ENCODE measurements at places on chromosomes 12 and 14. TPM values are rescaled to one million over a fixed set of nuclear protein-coding genes. Genes with fewer than 3 reads are reported as not detected.

The LBHD2 gene
- not detected for total RNA-seq

The CEP128 gene
- 1.4 TPM for total RNA-seq

The ACSS3 gene
- total RNA-seq = 1.1 TPM

GRCh38 chr12:55063291-55063690, 43.5 kb downstream of the NEUROD4 start:
- DNase-seq = no peak

The CACNA2D4 gene
- 1.4 TPM for total RNA-seq

The CCDC197 gene
- not detected for total RNA-seq

DNA sequence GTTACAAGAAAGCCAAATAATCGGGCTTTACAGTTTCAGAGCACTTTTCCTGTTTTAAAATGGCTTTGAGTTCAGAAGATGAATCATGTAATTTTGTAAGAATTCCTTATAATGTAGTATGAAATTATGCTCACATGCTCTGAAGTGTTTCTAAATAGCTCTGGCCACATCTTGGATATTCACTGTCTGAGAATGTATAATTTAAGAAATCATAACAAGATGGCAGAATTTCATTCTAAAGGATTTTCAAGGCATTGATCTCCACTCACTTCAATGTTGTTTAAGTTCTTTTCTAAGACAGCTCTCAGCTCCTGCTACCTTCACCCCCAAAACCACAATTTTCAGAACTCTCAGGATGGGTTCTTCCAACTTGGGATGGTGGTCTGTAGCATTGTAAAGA, 180.1 kb downstream of the DACT1 start:
- DNase-seq = no peak

The RNF212B gene
- total RNA-seq = not detected

The TESPA1 gene
- total RNA-seq = not detected

The RGS6 gene
- total RNA-seq = not detected

DNA sequence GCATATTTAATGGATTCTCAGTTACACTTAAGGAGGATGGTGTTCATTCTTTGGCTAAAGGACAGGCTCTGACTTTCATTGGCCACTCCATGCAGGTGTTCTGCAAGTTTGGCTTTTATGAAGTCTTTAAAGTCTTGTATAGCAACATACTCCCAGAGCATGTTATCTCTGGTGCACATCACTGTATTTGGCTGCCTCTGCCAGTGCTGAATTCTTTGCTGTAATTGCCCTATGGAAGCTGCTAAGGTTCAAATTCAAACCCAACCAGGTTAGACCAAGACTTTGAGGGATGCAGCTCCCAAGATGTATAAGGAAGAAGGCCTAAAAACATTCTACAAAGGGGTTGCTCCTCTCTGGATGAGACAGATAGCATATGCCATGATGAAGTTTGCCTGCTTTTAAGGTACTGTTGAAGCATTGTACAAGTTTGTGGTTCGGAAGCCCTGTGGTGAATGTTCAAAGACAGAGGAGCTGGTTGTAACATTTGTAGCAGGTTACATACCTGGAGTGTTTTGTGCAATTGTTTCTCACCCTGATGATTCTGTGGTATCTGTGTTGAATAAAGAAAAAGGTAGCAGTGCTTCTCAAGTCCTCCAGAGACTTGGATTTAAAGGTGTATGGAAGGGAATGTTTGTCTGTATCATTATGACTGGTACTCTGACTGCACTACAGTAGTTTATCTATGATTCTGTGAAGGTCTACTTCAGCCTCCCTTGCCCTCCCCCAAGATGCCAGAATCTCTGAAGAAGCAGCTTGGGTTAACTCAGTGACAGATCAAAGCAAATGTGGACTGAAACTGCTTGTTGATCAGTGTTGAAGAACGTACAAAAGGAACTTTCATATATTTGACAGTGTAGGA, 19.4 kb downstream of the TMEM116 start:
- DNase-seq = no peak

The EIF2S3B gene
- 4.8 TPM for total RNA-seq

DNA sequence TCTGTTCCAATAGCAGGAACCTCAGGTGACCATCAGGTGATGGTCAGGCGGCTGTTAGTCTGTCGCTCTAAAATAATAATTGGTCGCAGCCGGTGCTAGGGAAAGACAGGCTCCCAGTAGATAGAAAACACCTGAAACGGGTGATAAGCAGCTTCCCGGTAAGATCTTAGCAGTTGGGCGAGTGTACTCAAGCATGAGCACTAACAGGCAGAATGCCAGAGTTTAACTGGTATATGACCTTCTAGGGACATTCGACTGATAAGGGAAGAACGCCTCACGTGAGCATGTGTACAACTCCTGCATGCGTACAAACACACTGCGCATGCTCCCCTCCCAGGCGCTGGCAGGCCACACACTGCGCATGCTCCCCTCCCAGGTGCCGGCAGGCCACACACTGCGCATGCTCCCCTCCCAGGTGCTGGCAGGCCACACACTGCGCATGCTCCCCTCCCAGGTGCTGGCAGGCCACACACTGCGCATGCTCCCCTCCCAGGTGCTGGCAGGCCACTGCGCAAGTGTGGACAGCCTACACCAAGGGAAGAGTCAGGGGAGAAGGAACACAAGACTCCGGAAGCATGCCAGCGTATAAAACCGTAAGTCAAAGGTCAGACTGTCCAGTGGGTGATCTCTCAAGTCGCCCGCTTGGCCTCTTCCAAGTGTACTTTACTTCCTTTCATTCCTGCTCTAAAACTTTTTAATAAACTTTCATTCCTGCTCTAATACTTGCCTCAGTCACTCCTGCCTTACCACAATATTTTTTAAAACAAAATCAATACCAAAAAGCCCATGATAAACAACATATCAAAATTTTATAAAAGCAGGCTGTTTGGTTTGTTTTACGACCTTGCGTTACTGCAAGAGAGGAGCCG, 24.5 kb downstream of the GPRC5D start:
- no peak for DNase-seq

- no peak for DNase-seq
These were observed 21.3 kb upstream of the KCNJ8 start for GRCh38 chr12:21795648-21796328.

- no peak for DNase-seq
These were observed 365.3 kb downstream of the NUAK1 start for GRCh38 chr12:105773471-105773870.

DNA sequence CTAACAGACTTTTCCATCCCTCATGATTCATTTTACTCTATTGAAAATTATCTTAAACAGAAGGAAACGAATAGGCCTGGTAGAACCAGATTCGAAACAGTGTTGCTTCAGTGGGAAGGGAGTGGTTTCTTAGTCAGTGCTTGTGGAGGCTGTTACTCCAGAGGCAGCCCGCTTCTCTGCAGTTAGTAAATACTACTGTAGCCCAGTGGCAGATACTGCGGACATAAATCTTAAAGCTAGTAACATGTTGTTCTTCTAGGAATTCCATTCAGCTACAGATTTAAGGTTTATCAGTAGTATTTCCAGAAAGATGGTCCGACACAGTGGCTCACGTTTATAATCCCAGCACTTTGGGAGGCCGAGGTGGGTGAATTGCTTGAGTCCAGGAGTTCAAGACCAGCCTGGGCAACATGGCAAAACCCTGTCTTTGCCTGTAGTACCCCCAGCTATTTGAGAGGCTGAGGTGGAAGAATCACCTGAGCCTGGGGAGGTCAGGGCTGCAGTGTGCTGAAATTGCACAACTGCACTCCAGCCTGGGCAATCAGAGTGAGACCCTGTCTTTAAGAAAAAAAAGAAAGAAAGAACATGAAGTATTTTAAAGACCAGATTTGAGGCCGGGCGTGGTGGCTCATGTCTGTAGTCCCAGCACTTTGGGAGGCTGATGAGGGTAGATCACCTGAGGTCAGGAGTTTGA, 45.9 kb downstream of the DIP2B start:
- no peak for DNase-seq

DNA sequence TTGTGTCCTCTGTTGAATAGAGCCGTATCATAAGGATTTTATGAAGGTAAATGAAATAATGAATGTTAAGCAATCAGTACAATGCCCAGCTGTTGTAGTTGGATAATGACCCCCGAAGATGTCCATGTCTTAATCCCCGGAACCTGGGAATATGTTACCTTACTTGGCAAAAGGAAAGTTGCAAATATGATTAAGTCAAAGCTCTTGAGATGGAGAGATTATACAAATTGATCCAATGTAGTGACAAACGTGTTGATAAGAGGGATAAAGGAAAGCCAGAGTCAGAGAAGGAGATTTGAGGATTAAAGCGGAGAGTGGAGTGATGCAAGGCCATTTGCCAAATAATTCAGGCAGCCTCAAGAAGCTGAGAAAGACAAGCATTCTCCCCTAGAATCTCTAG, 19.2 kb upstream of the MGAT4C start:
- DNase-seq = no peak

The ADAM21 gene
- 1.7 TPM for total RNA-seq

GRCh38 chr12:168763-169525, 45.0 kb downstream of the SLC6A12 start:
- no peak for DNase-seq

DNA sequence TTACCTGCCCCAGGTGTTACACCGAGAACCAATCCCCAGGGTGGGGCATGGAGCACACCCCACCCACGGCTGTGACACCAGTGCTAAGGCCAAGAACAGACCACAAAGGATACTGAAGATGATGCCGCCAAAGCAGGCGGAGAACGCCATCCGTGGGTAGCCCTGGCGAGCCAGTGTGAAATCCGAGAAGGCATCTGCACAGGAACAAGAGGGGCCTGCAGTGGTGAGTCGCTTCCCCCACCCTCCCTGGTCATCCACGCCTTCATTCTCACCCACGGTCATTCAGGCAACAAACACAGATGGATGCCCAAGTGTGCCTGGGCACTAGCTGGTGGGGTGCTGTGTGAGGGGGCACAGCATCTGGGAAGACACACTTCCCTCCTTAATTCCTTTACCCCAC, 28.5 kb downstream of the SLC8B1 start:
- DNase-seq = no peak

The PPP1R1A gene
- total RNA-seq = not detected

The OTX2 gene
- total RNA-seq = not detected

The OR4N5 gene
- not detected for total RNA-seq

GRCh38 chr12:27048822-27049752, 26.7 kb downstream of the MED21 start:
- no peak for DNase-seq

DNA sequence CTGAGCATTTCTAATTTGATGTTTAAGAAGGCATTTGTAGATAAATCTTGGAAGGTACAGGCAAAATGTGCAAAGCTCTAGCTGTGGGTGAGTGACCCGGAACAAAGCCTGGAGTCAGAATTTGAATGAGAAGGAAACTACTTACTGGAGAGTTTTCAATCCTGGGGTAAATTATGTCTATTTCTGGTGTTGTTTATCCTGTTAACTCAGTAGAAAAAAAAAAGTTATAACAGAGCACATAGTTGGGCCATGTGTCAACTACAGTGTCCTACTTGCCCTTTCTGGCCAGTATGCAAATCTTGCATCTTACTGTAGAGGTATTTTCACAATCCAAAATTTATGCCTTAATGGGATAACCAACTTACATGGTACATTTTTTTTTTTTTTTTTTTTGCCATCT, 182.3 kb downstream of the SYNE2 start:
- no peak for DNase-seq
